ENCODE measurements at places on chromosomes 7 and 10.

DNA sequence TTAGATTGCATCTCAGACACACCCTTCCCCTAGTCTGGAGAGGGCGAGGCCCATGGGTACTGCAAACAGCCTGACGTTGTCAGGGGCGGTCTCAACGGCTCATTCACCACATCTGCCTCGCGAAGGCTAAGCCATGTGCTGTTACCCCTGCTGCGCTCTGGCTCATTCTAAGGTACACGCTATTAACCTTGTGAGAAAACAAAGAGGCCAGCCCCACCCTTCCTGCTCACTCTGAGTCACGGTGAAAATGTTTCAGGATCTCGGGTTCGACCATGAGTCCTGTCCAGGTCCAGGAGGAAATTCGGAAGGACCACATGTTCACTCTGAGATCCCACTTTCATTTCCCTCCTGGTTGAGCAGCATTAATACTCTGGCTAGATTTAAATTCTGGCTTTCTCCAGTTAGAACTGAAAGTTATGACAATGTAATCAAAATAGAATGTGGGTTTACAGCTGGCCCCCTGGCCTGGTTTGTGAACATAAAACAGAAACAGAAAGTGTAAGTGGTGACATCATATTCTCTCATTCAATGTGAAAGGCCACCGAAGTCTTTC is 55.2 kb downstream of the EGFR start:
- DNase-seq, result no peak

DNA sequence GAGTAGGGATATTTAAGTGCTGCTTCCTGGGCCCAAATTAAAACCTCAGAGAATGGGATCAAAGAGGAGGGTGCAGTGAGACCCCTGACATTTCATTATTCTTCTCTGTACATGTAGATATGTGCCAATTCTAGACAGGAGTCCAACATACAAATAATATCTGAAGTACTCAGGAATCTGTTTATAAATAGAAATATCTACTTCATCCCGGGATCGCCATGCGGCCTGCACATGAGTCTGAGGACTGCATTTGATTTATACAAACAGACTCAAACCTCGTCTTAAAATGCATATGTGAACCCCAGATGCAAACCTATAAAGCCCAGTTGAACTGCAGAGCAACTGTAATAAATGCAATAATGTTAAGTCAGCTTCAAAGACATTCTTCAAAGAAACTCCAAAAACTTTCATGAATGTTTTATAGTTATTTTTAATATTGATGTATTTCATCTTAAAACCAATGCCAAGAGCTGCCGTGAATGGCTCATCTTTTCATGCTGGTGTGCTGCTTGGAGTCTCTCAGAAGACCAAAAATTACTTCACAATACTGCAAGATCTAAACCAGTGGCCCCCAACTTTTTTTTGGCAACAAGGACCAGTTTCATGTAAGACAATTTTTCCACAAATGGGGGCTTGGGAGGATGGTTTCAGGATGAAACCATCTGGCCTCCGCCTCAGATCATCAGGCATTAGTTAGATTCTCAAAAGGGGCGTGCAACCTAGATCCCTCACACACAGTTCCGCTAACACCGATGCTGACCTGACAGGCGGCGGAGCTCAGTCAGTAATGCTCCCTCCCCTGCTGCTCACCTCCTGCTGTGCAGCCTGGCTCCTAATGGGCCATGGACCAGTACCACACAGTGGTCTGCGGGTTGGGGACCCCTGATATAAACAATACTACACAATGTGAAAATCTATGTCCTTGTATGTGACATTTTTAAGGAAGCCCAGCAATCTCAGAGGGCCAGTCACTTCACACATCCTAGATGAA is 166.9 kb downstream of the PARD3 start:
- DNase-seq, result no peak

GRCh38 chr7:115825456-115826115 is 205.0 kb downstream of the TFEC start:
- DNase-seq, result no peak

DNA sequence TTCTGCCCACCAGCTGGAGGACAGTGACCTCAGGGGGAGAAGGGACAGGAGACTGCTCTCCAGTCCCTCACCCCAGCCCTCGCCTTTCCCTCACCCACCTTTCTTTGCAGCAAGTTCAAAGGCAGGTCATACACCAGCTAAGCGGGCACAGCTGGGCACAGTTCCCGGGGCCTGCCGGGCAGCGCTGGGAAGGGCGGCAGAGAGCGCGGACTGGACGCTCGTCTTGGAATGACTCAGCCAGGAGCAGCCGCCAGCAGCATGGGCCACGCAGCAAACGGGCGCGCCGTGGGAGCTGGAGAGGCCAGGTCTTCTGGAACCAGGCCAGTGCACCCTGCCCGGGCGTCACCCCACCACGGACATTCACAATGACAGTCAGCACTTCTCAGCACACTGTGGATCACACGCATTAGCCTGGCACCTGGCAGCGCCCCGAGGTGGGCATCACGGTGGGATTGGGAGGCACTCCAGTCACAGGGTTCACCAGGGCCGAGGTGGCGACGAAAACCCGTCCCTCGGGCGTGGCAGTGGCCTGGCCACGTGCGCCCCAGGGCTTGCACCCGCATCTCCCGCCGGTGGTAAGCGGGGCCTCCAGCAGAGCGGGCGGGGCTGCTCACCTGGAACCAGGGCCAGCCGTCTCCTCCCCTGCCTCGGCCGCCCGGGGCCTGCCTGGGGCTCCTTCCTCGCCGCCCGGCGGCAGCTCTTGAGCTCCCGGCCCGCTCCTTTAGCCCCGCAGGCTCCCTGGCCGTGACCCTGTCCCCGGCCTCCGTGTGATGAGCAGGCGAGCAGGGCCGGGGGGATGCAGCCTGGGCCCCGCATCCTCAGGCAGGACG is 29.0 kb upstream of the WDFY4 start:
- peak; percentile 56 for DNase-seq

DNA sequence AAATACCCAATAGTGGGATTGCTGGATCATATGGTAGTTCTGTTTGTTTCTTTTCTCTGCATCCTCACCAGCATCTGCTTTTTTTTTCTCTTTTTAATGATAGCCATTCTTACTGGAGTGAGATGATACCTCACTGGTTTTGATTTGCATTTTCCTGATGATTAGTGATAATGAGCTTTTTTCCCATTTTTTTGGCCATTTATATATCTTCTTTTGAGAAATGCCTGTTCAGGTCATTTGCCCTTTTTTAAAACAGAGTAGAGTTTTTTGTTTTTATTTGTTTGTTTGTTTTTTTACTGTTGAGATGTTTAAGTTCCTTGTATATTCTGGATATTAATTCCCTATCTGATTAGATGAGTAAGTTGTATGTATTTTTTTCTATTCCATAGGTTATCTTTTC is 205.8 kb upstream of the KAT6B start:
- no peak for DNase-seq

- no peak for DNase-seq
Measured at GRCh38 chr7:22921386-22922086, 92.4 kb downstream of the HYCC1 start.

DNA sequence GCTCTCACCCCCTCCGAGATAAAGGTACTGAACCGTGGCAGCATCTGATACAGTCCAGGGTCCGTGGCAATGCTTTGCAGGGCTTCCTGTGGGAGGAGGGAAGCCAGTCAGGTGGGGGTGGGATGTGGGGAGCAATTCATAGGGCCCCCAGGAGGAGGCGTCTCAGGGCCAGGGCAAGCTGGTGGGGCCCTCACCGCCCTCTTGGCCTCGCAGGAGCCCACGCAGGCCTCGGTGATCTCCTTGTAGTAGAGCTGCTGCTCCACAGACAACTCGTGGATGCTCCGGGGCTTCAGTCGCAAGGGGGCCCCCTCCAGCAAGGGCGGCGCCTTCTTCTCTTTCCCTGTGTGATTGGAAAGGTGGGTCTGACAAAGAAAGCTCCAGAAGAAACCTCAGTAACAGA is 7.2 kb downstream of the TAF6 start:
- DNase-seq, result no peak

Measured in stromal cell of bone marrow (primary cell).